CD8-positive, alpha-beta memory T cell (primary cell): ENCODE measurements at places on chromosomes 4 and X. TPM values are rescaled to one million over a fixed set of nuclear protein-coding genes. Genes with fewer than 3 reads are reported as not detected.

GRCh38 chrX:126815806-126816205 is 3.7 kb upstream of the PRR32 start:
- DNase-seq = no peak

- DNase-seq = no peak
Observed at GRCh38 chr4:1232661-1233621, 16.0 kb downstream of the CTBP1 start.

DNA sequence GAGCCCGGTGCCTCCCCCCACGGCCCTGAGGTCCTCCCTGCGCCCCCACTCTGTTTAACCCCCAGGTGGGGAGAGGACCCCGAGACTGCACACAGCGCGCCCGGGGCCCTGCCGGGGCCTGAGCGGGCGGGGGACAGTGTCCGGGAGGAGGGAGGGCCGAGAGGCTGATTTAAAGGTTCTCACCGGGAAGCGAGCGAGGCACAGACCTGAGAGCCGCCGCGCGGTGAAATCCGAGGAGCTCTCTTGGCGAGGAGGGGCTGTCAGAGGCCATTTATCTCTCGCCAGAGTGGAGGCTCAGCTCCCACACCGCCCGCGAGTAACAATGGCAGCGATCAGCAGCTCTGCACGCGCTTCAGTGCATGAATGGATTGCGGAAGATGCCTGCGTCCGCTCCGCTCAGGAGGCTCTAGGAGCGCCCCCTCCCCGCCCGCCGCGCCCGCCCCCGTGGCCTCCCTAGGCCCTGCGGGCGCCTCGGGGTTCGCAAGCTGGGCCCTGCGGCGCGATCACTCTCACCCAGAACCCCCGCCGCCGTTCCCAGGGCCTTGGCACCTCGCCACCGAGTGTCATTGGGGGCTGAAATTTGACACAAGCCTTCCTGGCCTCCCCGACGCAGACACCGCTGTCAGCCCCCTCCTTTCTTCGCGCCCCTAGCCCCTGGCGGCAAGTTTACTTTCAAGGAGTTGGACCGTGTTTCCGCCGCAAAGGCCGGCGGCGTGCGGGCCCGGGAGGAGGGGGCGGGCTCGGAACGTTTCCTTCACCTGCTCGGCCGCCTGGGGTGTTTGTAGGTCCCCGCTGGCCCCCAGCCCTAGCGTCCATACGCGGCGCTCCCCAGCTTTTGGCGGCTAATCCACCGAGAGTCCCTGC is 48.7 kb upstream of the BCOR start:
- DNase-seq = no peak

- no peak for DNase-seq
Observed at GRCh38 chrX:104315555-104315954, 60.8 kb upstream of the ESX1 start.

DNA sequence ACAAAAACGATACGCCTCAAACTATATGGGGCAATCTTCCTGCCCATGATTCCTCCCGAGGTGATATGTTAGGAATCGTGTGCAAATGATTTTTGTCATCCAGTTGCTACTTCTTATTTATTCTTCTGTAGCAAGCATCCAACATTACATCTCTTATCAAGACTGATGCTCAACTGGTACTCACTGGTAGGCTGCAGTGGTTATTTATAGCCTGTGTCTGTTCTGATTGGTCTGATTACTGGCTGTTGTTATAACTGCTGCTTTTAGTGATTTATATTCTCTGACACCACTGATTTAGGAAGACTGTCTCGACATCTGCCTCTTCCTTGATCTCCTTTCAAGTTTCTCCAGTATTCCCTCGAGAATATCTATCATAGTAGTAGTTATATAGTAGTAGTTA is 165.8 kb downstream of the LARP7 start:
- DNase-seq = no peak

DNA sequence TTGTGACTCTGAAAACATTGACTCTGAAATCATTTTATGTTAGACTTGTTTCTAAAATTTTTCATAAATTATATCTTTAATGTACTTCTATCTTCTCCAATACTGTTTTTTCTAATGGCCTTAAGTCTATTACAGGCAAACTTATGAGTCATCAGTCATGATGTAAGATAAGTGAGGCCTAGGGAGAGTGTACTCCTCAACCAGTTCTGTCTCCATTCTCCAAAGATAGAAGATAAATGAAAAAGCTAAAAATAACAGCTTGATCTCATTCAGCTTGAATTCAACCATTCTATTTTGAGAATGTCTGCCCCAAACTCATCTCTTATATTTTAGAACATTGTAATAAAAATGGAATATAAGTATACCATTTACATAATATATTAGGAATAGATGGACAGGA is 34.5 kb downstream of the STBD1 start:
- no peak for DNase-seq

DNA sequence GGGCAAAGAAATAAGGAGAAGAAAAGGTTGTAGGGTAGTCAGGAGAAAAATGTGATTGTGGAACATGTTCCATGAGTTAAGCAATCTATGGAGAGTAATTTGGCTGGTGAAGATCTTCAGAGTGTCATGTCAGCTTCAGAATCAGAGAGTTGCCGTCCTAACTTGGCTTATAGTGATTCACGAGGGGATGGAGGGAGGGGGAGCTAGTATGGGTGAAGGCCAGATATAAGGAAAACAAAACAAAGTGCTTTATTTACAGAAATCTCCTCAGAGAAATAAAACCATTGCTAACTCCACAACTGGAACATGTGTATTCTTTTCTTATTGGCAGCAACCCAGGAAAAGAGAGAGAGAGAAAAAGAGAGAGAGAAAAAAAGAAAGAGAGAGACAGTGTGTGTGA is 256.5 kb upstream of the NRK start:
- no peak for DNase-seq

REST gene
- 45.2 TPM for total RNA-seq

DNA sequence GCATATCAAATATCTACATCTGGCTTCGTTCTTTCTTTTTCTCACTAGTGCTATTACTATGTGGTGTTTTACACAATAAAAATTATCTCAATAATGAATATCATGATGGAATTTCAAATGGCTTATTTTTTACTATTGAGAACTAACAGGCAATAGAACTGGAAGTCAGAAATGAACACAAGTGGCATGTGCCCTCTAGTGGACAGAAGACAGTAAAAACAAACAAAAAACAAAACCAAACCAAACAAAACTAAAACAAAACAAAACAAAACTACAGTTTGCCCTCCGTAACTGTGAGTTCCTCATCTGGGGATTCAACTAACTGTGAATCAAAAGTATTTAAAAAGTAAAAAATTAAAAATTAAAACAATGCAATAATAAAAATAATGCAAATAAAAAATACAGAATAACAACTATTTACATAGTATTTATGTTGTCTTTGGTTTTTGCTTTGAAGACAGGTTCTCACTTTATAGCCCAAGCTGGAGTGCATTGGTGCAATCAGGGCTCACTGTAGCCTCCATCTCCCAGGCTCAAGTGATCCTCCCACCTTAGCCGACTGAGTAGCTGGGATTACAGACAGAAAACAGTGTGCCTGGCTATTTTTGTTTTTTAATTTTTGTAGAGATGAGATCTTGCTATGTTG is 195.6 kb upstream of the TACR3 start:
- no peak for DNase-seq

PNMA6F gene
- not detected for total RNA-seq

DNA sequence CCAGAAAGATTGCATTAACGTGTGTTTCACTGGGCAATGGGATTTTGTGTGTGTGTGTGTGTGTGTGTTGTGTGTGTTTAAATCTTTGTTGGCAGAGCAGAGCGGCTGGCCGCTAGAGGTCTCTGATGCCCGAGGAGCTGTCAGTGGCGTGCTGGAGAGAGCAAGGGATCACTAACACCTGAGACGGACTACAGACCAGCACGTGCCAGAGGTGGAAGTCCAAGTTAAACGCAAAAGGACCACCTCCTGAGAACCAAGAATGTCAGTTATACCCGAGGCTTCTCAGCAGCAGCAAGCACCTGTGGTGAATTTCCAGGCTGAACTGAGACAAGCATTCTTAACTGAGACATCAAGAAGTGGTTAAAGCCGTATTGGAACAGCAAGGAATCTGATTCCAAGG is 9.0 kb upstream of the SLC25A14 start:
- peak; percentile 1 for DNase-seq

- no peak for DNase-seq
Observed at GRCh38 chrX:129750971-129751370, 12.2 kb downstream of the XPNPEP2 start.

DNA sequence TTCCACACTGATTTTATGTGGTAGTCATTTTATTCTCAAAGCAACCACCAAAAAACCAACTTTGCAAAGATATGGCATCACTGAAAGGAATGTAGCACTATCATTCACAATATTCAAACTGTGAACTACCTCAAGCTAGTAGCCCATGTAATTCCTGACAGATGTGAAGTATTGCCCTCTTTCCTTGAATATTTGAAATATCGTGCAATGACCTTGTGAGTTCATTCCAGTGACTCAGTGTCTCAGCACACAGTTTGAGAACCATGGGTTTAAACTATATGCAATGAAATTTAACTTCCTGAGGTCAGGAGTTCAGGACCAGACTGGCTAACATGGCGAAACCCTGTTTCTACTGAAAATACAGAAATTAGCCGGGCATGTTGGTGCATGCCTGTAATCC is 20.9 kb upstream of the IQCM start:
- DNase-seq = no peak

DNA sequence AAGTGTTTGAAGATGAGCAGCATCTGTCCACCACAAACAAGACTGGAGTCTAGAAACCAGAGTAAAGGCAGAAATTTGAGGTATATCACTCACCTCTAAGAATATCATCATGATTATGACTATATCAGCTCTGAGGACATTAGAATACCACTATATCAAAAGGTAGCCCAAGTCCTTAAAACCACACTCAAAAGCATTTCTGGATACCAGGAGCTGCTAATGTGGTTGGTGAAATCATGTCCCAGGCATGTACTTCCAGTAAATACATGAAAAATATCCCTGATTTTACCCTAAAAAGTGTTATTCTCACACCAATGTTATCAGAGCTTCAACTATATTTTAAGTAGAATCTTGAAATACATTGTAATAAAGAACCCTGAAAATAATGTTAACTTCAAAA is 136.3 kb upstream of the SMAD1 start:
- DNase-seq = no peak

DNA sequence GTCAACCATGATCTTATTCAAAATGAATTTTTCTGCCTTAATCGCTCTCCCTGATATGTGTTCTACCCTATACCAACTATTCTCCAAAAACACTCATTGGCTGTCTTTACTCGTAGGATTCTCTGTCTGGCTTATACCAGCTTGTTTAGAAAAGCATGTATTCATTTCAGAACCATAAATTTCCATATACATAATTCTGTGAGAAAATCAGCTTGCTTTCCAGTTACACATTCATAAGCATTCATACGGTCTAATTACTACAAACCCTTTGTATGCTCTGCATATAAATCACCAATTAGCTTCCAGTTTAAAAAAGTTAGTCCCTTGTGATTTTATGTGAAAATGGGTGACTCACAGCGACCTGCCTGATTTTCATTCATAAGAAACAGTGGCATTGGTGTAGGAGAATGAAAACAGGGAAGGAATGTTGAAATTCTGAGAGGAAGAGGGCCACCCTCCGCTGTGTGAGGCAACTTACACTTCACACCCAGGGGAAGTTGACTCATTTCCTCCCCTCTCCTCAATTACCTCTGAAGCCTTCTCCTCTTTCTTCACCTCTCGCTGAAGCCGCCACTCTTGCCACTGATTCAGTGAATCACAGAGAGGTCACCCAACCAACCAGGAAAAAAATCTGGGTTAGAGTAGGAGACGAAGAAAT is 63.3 kb downstream of the MEPE start:
- DNase-seq = no peak

DNA sequence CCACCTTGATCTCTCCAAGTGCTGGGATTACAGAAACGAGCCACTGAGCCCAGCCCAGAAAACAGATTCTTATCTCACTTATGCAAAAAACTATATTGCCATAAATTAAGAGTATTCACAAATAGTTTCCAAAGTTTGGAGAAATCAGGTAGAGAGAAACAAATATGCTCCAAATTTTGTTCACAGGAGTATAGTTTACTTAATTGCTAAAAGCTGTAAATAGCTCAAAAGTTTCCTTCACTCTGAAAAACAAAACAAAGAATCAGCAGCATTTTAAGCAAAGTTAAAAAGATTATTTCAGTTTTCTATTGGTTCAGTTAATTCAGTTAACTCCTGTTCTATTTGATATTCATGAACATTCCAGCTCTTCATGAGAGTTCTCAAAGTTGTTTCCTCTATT is 18.5 kb upstream of the GRPEL1 start:
- no peak for DNase-seq

CSN1S1 gene
- not detected for total RNA-seq

NAA11 gene
- not detected for total RNA-seq

AR gene
- total RNA-seq = not detected

CCNI gene
- 206 TPM for total RNA-seq

RHOXF2B gene
- not detected for total RNA-seq

GRCh38 chr4:1490011-1490653 is 83.9 kb upstream of the NKX1-1 start:
- DNase-seq = no peak

TMEM255A gene
- total RNA-seq = 0.09 TPM

DNA sequence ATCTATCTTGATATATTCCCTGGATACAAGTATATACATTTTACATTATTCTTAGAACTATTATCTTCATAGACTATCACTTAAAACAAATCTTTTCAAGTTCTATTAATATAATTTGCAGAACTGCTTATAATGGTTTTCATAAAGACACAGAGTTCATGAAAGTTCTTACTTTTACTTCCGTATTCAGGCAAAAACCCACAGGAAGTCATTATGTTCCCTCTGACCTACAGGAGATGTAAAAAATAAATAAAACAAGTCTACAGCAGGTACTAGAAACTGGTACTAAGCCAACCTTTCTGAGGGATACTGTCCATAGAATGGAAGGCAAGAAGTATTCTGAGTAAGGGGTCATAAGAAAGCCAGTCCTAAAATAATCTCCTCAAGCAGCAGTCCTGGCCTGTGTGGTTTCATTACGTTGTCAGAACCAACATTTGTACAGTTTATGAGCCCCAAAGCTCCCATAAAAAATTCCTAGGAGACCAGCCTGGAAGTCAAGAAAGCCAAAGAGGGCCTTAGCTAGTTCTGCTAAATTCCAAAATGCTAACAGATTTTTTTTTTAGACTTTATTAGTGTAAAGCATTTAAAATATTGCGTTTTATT is 68.6 kb downstream of the CAMK2D start:
- DNase-seq = no peak

- no peak for DNase-seq
Observed at GRCh38 chr4:155722816-155723499, 35.9 kb upstream of the GUCY1B1 start.

GRCh38 chrX:21934414-21934813 is 6.1 kb upstream of the SMS start:
- no peak for DNase-seq

DNA sequence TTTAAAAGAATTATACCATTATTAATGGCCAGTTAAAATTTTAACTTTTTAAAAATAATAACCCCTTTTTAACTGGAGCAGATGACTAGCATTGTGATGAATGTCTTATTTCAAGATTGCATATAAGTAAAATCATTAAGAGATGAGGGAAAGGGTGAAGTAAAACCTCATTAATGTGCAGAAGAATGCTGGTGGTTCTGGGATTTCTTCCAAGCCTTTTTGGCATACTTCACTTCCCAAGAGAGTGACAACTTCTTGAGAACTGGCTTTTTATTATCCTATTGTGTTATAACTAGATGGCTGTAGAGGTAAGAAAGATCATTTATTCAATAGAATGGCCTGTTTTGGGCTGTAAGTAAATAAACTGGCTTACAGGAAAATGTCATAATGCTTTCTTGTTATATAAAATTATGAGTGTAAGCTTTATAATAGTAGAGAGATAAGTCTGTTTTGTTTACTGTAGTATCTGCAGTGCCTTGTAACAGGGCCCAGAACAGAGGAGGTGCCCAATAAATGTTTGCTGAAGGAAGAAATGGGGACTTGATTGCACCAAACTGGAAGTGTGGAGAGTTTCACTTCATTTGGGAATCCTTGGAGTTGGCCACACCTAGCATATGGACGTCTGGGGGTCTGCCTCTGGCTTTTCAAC is 242.9 kb upstream of the PITX2 start:
- DNase-seq = no peak
